Activated T-helper 1 cell treated with anti-CD3 and anti-CD28 coated beads, Interleukin-12 subunit alpha, Interleukin-12 subunit beta, Interleukin-2, Interleukin-4 antibody, amounts not matched to agents 30 ng/mL and 10 ng/mL and 1 ng/mL, durations not matched to agents 14 hours and 24 hours and 36 hours (primary cell): ENCODE measurements at places on chromosomes 2 and 18.
A peak's percentile ranks its signal among the peaks of the same experiment; 100 is the strongest.

DNA sequence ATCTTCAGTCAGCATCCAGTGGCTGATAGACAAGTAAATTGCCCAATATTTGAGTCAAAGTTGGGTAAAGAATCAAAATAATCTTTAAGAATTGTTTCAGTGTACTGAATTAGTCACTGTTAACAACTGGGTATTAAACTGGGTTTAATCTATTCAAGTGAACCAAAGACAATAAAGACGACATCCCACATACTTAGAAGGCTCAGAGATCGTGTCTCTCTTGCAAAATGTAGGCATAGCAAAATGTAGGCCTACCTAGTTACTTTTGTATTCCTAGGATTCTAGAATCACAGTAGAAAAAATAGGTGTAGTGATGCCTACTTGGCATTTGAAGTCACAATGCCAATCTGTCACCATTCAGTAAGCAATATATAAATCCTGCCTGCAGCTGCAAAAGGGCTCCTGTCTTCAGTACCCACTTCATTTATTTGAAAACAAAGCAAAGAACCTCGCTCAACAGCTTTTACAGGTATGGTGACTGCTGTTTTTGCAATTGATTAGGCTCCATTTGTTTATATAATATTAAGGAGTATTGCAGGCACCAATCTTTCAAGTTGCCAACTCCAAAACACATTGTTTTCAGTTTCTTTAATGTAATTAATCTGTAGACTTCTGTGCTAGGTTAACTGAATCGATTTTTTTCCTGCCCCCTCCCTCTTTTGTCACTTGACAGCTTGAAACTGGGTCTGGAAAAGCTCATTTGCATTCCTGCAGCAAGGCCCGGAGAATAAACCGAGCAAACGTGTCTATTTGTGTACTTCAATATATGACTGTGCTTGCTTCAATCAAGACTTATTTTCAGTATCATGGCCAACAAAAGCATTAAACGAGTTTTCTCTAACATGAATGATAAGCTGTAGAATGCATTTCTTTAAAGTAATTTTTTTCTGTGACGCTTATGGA is 1074.9 kb downstream of the TDRD15 start:
- H3K36me3 ChIP-seq, result no peaks in the 10 kb centered on the region
- H3K27ac ChIP-seq, result no peak overlapping the region
- no peaks in the 10 kb centered on the region for H3K27me3 ChIP-seq
- no peaks in the 10 kb centered on the region for H3K4me1 ChIP-seq

DNA sequence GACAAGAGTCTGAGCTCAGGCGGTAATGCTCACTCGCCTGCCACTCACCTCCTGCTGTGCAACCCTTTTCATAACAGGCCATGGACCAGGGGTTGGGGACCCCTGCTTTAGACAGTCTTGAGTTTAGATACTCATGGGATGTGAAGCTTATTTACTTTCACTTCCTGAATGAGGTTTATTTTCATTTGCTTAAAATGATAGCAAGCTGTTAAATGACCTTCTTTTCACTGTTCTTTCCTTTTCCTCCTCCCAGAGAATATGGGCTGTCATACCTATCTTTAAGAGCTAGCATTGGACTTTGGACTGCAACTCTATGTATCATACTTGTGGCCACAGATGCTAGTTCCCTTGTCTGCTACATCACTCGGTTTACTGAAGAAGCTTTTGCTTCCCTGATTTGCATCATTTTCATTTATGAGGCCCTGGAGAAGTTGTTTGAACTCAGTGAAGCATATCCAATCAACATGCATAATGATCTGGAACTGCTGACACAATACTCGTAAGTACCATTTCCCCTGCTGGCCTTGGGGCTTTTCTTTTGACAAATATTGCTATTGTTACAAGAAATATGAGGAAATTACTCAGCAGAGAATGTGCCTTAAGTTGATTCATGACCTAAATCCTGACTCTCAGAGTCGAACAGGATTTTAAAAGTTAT is 168.5 kb downstream of the DPP4 start:
- peaks cover 3% of the 10 kb centered on the region for H3K27me3 ChIP-seq
- H3K36me3 ChIP-seq, result peaks cover 2% of the 10 kb centered on the region
- DNase-seq, result no peak
- H3K4me1 ChIP-seq, result peaks cover 25% of the 10 kb centered on the region
- peak overlapping the region; percentile 59 for H3K27ac ChIP-seq

GRCh38 chr2:222506230-222506935 is 82.0 kb downstream of the SGPP2 start:
- H3K36me3 ChIP-seq, result peaks cover 12% of the 10 kb centered on the region
- H3K27ac ChIP-seq, result no peak overlapping the region
- no peaks in the 10 kb centered on the region for H3K27me3 ChIP-seq
- H3K4me1 ChIP-seq, result peaks cover 11% of the 10 kb centered on the region
- H3K4me3 ChIP-seq, result no peak overlapping the region

GRCh38 chr18:9734189-9734588 is 26.1 kb downstream of the RAB31 start:
- H3K4me1 ChIP-seq, result peaks cover 17% of the 10 kb centered on the region
- no peak for DNase-seq
- peaks cover 5% of the 10 kb centered on the region for H3K27me3 ChIP-seq
- H3K4me3 ChIP-seq, result peak overlapping the region; percentile 17
- no peak overlapping the region for H3K27ac ChIP-seq
- H3K36me3 ChIP-seq, result no peaks in the 10 kb centered on the region

- H3K4me3 ChIP-seq, result no peak overlapping the region
- DNase-seq, result no peak
- peaks cover 2% of the 10 kb centered on the region for H3K27me3 ChIP-seq
- H3K27ac ChIP-seq, result no peak overlapping the region
- H3K4me1 ChIP-seq, result no peaks in the 10 kb centered on the region
- no peaks in the 10 kb centered on the region for H3K36me3 ChIP-seq
Observed at GRCh38 chr18:68035774-68036522, 519.4 kb upstream of the DSEL start.

DNA sequence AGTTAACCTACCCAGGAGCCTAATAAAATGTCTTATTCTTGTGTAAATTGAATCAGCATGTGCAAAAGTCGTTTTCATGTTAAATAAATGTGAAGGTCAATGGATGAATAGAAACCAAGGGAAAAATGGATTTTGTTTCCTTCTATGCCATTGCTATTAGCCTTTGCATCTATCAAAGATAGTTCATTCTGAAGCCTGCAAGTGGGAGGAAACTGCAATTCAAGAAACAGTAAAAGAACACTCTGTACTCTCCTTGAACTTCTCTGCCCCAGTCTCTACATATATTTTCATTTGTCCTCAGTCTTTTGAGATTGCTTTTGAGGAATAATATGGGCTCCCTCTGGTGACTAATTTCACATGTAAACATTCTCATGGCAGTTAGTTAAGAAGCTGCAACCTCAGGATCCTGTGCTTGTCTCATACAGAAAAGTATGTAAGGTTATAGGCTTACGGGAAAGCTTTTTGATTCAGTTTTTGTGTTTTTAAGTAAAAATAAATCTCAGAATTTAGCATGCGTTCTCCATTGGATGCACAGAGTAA is 1590.0 kb upstream of the LRRTM1 start:
- DNase-seq, result no peak
- no peaks in the 10 kb centered on the region for H3K36me3 ChIP-seq
- H3K27ac ChIP-seq, result no peak overlapping the region

DNA sequence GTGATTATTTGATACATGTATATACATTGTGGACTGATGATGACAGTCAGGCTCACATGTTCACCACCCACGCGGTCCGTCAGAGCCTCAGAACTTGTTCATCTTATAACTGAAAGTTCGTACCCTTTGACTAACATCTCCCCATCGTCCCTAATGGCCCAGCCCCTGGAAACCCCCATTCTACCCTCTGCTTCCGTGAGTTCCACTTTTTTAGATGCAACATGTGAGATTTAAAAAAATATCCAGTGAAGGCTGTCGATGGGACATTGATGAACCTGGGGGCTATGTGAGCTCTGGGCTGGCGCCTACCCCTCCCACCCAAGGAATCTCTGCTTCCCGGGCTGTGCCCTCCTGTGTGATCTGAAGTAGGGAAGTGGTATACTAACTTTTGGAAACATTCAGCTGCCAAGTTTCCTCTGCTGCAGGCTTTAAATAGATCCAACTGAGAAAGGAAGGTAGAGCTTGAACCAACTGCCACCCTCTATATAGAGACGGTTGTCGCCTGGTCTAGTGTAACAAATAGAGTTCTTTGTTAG is 163.8 kb downstream of the FAM210A start:
- peak; percentile 53 for DNase-seq
- peaks cover 61% of the 10 kb centered on the region for H3K4me1 ChIP-seq
- H3K4me3 ChIP-seq, result peak overlapping the region; percentile 77

DNA sequence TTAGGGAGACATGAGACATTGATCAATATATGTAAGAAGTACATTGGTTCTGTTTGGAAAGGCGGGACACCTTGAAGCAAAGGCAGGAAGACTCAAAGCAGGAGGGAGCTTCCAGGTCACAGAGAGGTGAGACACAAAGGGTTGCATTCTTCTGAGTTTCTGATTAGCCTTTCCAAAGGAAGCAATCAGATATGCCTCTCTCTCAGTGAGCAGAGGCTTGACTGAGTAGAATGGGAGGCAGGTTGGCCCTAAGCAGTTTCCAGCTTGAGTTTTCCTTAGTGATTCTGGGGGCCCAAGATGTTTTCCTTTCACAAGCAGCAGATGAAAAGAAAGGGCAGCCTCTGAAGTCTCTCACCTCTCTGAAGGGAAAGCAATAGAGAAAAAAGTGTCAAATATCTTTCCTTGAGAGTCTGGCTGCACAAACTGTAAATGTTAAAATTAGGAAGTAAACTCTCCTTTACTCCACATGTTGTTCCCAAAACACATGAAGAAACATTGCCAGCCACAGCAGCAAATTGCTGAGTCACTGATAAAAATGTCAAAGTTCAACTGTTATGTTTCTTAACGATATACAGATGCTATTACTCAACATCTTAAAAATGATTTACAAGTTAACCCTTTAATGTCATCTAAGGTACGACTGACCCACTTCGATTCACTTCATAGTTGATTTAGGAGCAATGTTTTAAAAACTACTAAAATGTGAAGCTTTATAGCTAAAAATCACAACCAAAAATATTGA is 40.3 kb downstream of the CYB5A start:
- H3K27ac ChIP-seq, result no peak overlapping the region
- DNase-seq, result no peak
- no peaks in the 10 kb centered on the region for H3K36me3 ChIP-seq
- H3K4me3 ChIP-seq, result no peak overlapping the region

- H3K27ac ChIP-seq, result no peak overlapping the region
- DNase-seq, result no peak
- no peaks in the 10 kb centered on the region for H3K27me3 ChIP-seq
- H3K4me1 ChIP-seq, result no peaks in the 10 kb centered on the region
Observed at GRCh38 chr2:18356676-18357075, 203.8 kb downstream of the RDH14 start.

- no peak overlapping the region for H3K27ac ChIP-seq
- no peaks in the 10 kb centered on the region for H3K36me3 ChIP-seq
- H3K27me3 ChIP-seq, result no peaks in the 10 kb centered on the region
- no peak for DNase-seq
Observed at GRCh38 chr18:72727038-72727655, 140.6 kb downstream of the NETO1 start.

GRCh38 chr2:215431778-215432758 is 3.8 kb downstream of the FN1 start:
- peaks cover 8% of the 10 kb centered on the region for H3K4me1 ChIP-seq
- DNase-seq, result no peak
- H3K4me3 ChIP-seq, result no peak overlapping the region
- peaks cover 67% of the 10 kb centered on the region for H3K27me3 ChIP-seq
- peaks cover 1% of the 10 kb centered on the region for H3K36me3 ChIP-seq

DNA sequence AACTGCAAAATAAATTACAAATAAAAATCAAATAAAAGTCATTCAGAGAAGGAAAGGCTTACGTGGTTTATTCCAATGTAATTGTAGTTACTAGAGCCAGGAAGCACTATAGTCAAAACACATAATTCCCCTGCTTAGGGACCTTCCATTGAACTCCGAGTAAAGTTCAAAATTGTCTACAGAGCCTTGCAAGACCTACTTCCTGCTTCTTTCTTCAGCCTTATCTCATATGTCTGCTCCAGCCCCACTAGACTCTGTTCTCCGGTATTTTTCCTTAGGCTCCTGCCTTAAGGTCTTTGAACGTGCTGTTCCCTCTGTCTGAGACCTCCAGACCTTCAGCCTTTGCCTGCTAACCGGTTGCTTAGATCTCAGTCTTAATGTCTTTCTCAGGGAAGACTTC is 104.3 kb downstream of the ARL6IP6 start:
- H3K36me3 ChIP-seq, result no peaks in the 10 kb centered on the region
- DNase-seq, result no peak
- no peak overlapping the region for H3K27ac ChIP-seq
- no peaks in the 10 kb centered on the region for H3K4me1 ChIP-seq
- no peak overlapping the region for H3K4me3 ChIP-seq

DNA sequence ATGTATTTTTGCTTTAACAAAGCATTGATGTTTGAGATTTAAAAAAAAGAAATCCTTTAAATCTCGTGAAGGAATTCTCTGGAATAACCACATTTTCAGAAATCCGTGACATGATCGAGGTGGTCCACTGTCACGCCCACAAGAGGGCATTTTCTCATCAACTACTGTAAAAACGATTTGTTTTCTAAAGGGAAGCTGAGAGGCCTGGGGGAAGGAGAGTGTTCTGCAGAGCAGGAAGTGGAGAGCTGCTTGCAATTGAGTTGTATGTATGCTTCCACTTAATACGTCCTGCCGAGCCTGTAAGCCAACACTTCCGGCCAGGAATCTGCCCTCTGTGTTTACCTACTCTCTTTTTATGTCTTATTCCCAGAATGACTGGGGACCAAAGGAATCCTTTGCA is 19.4 kb downstream of the KLHL29 start:
- H3K4me1 ChIP-seq, result peaks cover 10% of the 10 kb centered on the region
- H3K27me3 ChIP-seq, result peaks cover 9% of the 10 kb centered on the region
- no peak overlapping the region for H3K4me3 ChIP-seq
- no peak overlapping the region for H3K27ac ChIP-seq

DNA sequence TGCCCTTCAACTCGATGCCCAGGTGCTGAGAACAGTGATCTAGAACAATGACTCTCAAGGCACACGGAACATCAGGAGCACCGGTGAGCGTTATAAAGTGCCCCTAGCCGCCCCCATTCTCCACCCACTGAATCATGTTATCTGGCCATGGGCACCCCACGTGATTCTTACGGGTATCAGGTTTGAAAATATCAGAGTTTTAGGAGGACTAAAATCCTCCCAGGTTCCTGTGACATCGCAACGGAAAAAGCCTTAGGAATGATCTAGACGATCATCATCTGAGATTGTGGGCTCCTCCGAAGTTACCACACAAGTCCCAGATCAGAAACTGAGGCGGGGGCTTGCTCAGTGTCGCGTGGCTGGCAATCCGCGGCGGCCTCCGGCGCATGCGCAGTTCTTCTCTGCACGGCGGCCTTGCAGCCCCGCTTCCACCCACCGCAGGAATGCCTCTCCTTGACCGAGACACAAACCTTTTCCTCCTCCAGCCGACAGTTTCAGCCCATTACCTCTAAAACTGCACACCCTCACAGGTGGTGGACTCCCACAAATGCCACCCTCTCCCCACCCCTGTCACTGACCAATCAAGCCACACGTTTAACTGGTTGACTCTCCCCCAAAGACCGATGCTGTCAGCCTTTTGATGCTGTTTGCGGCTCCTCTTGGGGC is 5.8 kb upstream of the MRPL33 start:
- no peaks in the 10 kb centered on the region for H3K36me3 ChIP-seq
- no peak overlapping the region for H3K27ac ChIP-seq
- DNase-seq, result peak; percentile 31
- H3K4me3 ChIP-seq, result no peak overlapping the region
